ENCODE measurements at places on chromosomes 7 and 10. TPM values are rescaled to one million over a fixed set of nuclear protein-coding genes. Genes with fewer than 3 reads are reported as not detected.

BAMBI gene
- 23.7 TPM for total RNA-seq

DNA sequence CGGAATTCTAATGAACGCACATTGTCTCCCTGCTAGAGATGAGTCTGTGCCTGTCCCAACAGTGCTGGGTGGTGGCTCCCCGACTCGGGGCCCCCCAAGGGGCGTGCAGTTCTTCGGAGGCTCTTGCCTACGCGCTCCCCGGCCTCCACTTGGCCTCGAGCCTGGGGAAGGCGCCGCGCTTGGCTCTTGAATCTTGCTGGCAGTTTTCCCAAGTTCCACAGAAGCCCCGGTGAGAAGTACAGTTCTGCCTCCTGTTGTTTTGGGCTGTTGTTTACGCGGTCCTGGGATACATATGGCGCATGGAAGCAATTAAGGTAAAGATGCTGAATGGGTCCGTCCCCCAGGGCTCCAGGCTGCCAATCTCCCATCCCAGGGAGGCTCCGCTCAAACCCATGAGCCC, 32.6 kb upstream of the UNCX start:
- no peak for DNase-seq

DNA sequence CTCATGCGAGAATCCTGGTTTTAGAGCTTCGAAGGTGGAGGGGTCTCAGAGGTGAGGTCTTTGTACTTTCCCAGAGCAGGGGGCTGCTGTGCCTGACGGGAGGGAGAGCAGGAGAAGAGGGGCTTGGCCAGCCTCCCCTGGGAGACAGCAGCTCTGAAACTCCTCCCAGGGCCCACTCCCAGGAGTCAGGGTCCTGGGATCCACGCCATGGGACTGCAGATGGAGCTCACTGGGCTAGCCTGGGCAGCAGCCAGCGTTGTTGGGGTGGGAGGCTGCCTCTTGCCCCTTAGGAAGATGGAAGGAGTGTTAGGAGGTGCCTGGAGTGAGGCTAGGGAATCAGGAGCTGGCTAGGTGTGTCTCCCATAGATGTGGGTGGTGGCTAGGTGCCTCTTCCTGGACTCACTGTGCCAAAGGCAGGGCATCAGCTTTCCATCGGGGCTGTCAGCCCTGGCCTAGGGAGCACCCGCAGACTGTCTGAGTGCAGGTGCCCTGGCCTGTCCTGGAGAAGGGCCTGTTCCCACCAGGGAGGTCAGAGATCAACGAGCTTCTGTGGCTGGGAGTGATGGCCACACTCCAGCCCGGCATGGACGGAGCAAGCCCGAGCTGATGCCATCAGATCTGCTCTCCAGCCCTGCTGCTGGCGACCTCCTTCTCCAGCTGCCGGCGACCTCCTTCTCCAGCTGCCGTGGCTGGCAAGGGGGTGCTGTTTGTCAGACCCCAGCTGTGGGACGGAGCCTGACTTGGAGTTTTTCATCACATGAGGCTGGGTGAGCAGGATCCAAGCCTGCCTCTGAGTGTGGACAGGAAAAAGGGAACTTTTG, 111.3 kb downstream of the PTPN20 start:
- no peak for DNase-seq

GRCh38 chr7:157524731-157525130, 187.9 kb downstream of the DNAJB6 start:
- DNase-seq: no peak

DNA sequence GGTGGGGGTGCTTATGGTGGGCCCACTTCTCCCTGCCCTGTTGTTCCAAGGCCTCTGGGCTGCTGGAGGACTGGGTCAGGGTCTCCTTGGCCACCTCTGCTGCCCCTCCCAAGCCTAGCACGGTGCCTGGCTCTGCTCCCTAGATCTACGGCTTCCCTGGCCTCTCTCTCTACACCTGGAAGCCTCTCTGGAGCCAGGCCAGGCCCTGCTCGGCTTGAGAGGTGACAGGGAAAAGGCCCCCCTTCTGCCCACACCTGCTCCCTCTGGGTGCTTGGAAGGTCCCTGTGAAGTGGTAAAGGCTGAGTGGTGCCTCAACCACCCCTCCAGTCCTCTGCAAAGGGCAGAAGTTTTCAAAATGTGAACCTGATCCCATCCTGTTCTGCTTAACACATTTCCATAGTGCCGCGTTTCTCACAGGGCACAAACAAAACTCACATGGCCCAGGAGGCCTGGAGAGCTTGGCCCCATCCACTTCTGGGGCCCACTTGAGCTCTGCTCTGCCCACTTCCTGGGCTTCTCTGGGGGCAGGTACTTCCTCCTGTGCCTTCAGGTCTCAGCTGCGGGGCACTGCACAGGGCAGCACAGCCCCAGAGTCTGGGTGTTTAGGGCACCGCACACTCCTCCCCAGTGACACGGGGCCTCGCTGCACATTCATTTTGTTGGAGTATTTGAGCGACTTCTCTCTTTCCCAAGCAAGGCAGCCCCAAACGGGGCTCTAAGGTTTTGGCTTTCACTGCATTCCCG, 169.9 kb downstream of the PIP4K2A start:
- DNase-seq: no peak

- no peak for DNase-seq
Measured at GRCh38 chr7:28771906-28772622, 186.1 kb downstream of the TRIL start.

- no peak for DNase-seq
Measured at GRCh38 chr10:116554628-116555027, 8.9 kb downstream of the PNLIP start.

DNA sequence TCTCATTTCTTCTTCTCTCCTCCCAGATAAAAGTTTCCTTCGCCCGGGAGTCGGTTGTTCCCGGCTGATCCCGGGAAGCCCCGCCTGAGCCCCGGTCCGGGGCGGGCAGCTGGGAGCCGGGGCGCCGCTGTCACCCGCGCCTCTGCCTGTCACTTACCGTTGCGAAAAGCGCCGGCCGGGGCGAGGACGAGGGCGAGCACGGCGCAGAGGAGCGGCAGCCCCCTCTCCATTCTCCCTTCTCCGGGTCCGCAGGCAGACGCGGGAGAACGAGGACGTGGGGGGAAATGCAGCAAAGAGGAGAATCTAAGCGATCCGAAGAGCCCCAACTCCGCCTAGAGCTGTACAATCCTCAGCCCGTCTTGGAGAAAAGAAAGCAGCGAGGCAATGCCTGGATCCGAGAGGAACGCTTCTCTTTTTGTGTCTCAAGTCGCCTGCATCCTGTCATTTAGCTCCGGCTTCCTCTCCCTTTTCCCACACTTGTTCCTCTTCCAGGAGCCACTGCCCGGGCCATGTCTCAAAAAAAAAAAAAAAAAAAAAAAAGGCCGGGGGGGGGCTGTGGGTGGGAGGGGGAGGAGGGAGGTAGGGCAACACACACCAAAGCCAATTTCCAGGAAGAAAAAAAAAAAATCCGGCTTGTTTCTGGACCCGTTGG, at the start of gene NRP1:
NRP1 (minus strand) TSS at position 515 of the 652 bp plus-strand sequence; CDS start at position 230, 285 bp downstream.
- DNase-seq: peak; percentile 44

GRCh38 chr10:61923210-61923949, 21.9 kb downstream of the ARID5B start:
- DNase-seq: no peak

Measured in left cardiac atrium (tissue), 4 donors.